Fibroblast of skin of back (primary cell): ENCODE measurements at places on chromosomes 11 and 22.

- no peak for DNase-seq
These were observed 171.9 kb upstream of the TTC12 start for GRCh38 chr11:113142508-113142907.

DNA sequence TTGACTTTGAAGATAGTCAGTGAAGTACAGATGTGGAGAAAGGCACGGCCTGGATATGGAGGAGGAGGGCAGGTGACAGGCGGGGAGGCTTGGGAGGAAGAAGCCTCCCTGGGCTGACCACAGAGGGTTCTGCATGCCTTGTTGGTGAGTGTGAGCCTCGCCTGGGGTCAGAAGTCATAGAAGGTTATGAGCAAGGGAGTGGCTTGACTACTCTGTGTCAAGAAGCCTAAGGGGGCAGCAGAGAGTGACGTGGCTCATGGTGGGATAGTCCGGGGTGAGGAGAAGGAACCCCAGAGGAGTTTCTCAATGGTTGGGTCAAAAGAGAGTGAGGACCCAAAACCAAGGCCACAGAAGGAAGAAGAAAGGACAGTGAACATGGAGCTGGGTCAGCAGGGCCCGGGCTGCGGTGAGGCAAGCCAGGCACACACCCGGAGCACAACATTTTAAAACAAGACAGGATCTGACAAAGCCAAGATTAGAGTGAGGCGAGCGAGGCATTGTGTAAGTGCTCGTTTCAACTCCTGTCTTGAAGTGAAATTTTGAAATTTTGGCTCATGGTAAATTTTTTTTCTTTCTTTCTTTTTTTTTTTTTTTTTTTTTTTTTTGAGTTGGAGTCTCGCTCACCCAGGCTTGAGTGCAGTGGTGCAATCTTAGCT, 31.9 kb downstream of the PDGFB start:
- DNase-seq, result no peak

GRCh38 chr11:14454861-14455632, 44.6 kb downstream of the COPB1 start:
- peak; percentile 34 for DNase-seq

GRCh38 chr11:65078151-65078550, 5.7 kb downstream of the CDCA5 start:
- DNase-seq, result peak; percentile 5
